ENCODE measurements at places on chromosomes 1 and 21.

- peak; percentile 29 for DNase-seq
Measured at GRCh38 chr1:227731696-227732585, 3.2 kb downstream of the JMJD4 start.

DNA sequence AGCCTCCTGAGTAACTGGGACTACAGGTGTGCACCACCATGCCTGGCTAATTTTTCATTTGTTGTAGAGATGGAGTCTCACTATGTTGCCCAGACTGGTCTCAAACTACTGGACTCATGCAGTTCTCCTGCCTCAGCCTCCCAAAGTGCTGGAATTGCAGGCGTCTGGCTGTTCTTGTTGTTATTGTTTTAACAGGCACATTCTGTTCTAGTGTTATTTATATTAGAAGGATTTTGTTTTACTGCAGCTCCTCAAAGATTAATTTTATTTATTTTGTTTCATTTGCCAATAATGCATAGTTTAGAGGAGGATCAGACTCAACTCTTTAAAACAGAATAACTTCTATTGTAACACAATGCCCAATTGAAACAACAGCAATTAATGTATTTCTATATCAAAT is 35.5 kb downstream of the RGS2 start:
- DNase-seq: no peak

GRCh38 chr21:45109831-45110492 is 35.6 kb downstream of the ADARB1 start:
- DNase-seq: no peak

DNA sequence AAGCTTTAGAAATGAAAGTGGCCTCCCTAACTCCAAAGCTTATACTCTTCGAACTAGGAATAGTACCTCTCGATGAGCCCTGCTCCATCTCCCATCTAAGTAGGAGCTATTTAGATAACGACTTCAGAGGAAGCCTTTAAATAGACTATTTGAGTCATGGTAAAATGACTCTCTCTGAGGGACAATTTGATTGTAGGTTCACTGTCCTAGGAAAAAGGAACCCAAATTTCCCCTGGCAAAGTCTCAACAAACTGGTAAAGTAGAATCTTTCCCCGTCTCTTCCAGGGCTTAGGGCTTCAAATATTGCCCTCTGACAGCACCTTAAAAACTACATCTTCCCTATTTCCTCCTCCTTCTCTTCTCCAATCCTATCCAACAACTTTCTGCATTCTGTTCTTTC is 2.0 kb upstream of the FCER1A start:
- DNase-seq: no peak

DNA sequence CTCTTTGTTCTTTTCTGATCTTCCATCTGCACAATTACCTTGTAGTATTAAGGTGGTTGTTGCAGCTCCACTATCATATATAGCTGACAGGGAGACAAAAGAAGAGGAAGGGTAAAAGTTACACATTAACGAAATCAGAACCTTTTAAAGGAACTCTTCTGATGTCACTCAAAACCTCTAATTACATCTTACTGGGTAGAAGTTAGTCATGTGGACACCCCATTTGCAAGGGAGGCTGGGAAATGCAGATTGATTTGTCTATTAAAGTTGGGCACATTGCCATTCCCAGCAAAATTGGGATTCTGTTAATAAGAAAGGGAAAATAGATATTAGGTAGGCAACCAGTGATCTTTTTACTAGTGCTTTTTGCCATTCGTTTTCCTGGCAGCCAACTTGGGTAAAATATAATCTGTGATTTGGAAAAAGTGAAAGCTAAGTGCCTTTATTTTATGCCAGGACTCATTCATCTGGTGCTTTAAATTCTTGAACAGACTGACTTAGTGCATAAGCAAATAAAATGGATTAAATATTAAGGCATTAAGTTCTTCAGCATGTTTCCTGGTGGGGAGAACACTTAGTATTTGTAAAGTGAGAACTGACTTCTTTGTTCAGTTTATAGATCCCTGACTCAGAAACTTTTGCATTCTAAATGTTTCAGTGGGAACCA is 71.3 kb downstream of the DNM3 start:
- DNase-seq: no peak

DNA sequence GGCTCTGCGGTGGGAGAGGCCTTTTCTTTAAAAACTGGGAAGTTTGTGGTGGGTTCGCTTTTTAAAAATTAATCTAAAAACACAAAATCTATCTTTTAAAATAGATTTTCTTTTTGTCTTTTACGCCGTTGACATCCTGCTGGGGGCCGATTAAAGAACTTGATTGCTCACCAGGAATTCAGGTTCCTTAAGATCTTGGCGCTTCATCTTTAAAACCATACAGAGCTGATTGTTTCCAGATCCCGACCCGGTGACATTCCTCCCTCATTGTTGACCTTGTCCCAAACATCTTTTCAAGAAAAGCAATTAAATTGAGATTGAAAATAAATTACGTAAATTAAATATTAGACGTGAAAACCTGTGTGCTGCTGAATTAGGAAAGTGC is 546 bp upstream of the ZNF697 start:
- DNase-seq: no peak

GRCh38 chr21:26739189-26739588 is 106.0 kb downstream of the ADAMTS1 start:
- no peak for DNase-seq

- no peak for DNase-seq
Measured at GRCh38 chr1:33349081-33349759, 28.3 kb upstream of the A3GALT2 start.

- DNase-seq: no peak
Measured at GRCh38 chr1:41735631-41736260, 183.0 kb downstream of the HIVEP3 start.

- DNase-seq: no peak
Measured at GRCh38 chr21:27408826-27409225, 441.9 kb upstream of the ADAMTS5 start.

DNA sequence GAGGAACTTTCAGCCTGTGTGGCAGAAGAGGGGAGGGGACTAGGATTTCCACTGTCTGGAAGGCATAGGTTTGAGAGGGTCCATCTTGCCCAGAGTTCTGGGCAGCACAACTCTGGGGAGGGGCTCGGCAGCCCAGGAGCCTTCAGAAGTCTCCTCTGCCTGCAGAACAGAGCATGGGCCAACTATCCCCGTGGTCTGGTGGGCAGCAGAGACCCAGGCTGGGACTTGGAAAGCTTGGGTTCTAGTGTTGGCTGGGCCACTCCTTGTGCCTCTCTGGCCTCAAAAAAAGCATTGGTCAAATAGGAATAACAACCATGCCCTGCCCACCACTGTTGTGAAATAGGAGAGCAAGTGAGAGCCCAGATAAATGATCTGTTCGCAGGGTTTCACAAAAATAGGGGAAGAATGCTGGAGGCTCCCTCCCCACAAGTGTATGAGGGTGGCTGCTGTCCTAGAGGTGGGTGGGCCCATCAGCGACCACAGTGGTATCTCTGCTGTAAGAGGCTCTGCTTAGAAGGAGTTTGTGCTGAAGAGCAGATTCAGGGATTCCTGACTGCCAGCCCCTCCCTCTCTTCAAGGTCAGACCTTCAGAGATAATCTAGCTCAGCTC is 8.9 kb downstream of the EPHA10 start:
- peak; percentile 28 for DNase-seq

GRCh38 chr1:192378276-192378675 is 61.5 kb downstream of the RGS21 start:
- no peak for DNase-seq

DNA sequence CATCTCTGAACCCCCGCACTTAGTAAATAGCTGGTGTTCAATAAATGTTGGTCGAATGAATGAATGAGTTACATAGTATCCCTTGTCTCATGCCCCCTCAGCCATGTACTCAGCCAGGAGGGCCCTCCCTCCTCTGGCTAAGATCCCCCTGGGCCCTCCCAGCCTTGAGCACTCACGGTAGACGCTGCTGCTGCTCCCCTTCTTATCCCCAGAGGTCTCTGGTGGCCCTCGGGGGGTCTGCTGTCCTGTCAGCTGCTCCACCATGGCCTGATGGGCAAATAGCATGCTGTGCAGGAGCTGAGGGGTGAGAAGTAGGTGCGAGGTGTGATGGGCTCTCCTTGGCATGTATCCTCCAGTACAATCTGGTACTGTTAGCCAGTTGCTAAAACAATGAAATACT is 1.9 kb downstream of the ETV3L start:
- no peak for DNase-seq

- DNase-seq: no peak
Measured at GRCh38 chr1:81231729-81232038, 569.0 kb upstream of the ADGRL2 start.

GRCh38 chr1:234579967-234580366 is 30.0 kb downstream of the IRF2BP2 start:
- no peak for DNase-seq

GRCh38 chr1:17438318-17439249 is 893 bp downstream of the RCC2 start:
- peak; percentile 73 for DNase-seq

GRCh38 chr1:24286246-24287010 is 32.7 kb upstream of the GRHL3 start:
- no peak for DNase-seq

- DNase-seq: no peak
Measured at GRCh38 chr21:37193676-37194075, 73.5 kb downstream of the VPS26C start.

DNA sequence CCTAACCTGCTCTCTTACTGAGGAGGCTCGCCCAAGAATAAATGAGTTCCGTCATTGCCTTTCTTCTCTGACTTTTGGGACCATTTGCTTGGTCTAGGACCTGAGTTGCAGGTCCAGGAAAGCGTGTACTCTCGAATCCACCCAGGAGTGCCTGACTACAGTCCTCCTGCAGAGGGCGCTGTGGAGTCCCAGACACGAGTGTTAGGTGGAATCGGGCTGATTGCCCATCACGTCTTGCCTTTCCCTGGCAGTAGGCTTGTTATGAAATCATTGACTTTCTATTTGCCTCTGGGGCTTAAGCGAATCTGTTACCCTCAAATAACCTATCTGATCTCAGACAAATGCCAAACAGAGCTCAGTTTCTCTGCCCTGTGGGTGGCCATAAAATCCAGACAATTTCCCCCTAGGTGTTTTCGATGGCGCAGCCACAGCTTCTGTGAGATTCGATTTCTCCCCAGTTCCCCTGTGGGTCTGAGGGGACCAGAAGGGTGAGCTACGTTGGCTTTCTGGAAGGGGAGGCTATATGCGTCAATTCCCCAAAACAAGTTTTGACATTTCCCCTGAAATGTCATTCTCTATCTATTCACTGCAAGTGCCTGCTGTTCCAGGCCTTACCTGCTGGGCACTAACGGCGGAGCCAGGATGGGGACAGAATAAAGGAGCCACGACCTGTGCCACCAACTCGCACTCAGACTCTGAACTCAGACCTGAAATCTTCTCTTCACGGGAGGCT is at the start of gene IL20:
Gene IL20, plus strand, starts transcription at position 685 of the 733 bp plus-strand sequence. CDS start 230 bp downstream, outside the sequence.
- DNase-seq: peak; percentile 84

GRCh38 chr1:24966724-24967346 is 36.8 kb upstream of the RUNX3 start:
- no peak for DNase-seq

- DNase-seq: no peak
Measured at GRCh38 chr21:17089091-17089491, 423.8 kb upstream of the CXADR start.

- DNase-seq: peak; percentile 54
Measured at GRCh38 chr1:224287714-224288113, 42.3 kb downstream of the NVL start.

GRCh38 chr21:42302794-42303193 is 12.4 kb downstream of the TFF3 start:
- no peak for DNase-seq

DNA sequence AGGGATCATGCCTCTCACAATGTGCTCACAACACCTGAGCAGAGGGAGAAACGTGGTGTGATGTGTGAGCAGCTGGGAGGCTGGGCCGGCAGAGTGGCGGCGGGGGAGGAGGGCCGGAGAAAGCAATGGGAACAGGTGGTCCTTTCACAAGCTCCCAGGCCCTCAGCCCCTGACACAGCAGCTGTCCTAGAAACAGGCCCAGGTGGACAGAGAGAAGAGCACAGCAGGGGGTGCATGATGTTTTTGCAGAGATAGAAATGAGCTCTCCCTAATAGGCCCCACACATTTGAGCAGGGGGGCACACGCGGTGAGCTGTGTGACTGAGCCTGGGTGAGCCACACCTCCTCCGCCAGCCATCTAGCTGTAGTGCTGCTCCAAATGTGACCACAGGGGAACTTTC is 7.6 kb upstream of the RGS16 start:
- DNase-seq: no peak

GRCh38 chr1:151537112-151537511 is 3.0 kb upstream of the TUFT1 start:
- no peak for DNase-seq

DNA sequence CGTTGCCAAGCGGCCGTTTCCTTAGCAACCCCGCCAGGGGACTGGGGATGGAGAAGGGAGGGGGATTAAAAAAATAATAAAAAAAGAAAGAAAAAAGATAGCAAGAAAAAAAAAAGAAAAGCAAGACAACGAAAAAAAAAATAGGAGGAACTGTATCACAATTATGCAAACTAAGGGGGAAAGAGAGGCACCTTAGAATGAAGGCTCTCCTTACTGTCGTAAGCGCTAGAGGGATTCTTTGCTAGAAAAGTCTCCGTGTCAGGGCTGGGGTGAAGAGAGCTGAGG is 625 bp upstream of the NEGR1 start:
- DNase-seq: no peak

GRCh38 chr1:63046539-63046938 is 262.6 kb downstream of the ATG4C start:
- no peak for DNase-seq

GRCh38 chr1:154404984-154405746 is at the start of gene IL6R:
IL6R (plus strand) TSS chr1:154405343; CDS start chr1:154405630, 287 bp downstream.
- DNase-seq: peak; percentile 84

DNA sequence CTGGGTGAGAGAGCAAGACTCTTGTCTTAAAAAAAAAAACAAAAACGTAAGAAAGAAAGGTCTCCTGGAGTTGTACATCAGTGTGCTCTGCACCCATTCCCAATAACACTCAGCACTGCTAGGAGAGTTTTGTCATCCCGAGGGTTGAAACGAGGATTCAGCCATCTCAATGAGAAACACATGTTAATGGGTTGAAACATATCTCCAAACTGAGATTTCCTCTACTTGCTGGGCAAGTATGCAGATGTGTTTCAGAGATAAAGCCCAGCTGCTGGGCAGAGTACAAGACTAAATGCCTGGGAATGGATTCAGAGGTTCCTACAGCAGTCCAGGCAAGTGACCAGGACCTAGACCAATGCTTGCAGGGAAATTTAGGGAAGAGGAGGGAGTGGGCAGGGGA is 2.6 kb upstream of the MFN2 start:
- no peak for DNase-seq

DNA sequence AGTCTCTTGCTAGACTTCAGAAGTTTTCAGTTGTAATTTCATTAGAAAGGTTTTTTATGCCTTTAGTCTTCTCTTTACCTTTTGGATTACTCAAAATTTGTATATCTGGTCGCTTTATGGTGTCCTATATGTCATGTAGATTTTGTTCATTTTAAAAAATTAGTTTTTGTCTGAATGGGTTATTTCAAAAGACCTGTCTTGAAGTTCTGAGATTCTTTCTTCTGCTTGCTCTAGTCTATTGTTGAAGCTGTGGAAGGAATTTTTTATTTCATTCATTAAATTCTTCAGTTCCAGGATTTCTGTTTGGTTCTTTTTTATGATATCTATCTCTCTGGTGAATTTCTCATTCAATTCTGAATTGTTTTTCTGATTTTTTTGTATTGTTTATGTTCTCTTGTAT is 46.5 kb upstream of the GCLM start:
- no peak for DNase-seq

GRCh38 chr1:75985827-75986226 is 53.6 kb upstream of the ASB17 start:
- DNase-seq: no peak

GRCh38 chr1:184409011-184409410 is 22.2 kb downstream of the C1orf21 start:
- no peak for DNase-seq
